ENCODE measurements at places on chromosomes 2 and 18. TPM values are rescaled to one million over a fixed set of nuclear protein-coding genes. Genes with fewer than 3 reads are reported as not detected.

- peak; percentile 36 for DNase-seq
Measured at GRCh38 chr2:238370823-238371372, 50.6 kb downstream of the TRAF3IP1 start.

DNA sequence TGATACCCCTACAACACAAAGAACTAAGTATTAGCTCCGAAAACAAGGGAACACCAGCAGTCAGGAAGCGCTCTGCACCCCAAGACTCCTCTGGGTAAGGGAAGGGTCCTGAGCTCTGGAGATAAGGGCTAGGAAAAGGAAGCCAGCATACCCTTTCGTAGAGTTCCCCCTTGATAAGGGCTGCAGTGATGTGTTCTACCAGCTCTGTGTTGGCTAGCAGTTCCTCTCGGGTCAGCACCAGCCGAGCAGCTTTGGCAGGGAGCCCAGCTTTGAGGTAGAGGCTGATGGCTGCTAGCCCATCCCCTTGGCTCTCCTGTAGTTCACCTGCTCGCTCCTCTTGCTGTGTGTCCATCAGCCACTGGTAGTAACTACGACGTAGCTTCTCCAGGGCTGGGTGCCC is 18.9 kb downstream of the KRTCAP3 start:
- no peak for DNase-seq

GRCh38 chr2:163736433-163737189 is 803 bp upstream of the FIGN start:
- no peak for DNase-seq

DNA sequence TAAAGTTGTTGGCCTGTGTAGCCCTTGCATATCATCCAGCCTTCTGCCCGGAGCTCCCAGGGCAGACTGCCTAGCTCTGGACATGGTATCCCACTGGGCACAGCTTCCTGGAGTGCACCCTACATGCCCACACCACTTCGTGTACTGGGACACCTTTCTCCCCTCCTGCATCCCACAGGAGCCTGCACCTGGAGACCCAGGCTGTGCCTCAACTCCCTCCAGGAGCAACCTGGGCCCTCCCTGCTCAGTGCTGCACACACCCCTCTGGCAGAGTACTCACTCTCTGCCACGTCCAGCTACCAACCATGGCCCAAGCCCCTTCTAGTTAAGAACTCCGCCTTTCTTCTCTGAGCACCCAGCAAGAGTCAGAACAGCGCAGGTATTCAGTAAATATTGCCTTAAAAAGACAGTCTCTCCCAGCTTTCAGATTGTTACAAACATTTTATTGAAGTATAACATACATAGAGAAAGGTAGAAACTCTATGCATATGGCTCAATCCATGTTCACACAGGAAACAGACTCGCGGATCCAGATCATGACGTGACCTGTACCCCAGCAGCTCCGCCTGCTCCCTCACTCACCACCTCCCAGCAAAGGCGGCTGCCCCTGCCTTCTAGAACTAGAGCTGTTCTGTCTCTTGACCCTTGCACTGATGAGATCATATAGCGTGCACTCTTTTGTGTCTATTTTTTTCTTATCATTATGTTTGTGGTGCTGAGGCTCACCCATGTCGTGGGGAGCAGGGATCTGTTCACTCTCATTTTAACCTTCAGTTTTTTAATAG is 98.4 kb upstream of the MYCN start:
- no peak for DNase-seq

DNA sequence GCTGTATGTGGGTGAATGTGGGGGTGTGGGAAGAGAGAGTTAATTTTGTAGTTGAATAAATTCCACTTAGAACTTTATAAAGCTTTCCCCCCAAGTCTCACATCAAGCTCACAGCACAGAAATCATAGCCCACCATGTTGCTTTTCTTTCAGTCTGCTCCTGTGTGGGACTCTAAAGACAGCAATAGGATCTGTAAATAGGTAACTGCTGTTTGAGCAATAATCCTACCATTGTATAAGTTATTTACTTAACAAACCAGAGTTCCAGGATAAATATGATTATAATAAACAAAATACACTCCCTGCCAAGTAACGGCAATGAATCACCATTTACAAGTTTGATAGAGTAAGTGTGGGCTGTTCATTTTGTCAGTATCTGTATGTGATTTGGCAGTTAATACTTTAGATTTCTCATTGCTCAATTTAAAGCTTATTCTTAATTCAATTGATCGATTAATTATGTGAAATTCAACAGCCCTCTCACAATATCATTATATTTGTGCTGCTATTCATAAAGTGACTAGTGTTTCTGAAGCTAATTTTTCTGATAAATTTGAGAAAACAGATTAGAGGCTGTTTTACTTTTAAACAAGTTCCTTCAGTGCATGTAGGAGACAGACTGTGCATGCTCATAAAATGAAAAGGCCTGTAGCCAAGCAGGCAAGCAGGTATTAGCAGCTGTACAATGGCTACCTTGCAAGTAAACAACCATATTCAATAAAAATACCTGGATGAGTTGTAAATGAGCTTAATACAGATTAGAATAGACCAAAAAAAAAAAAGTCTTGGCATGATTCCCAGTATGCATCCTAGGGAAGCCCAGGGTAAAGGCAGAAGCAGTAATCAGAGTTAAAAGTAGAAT is 142.7 kb downstream of the PDE11A start:
- DNase-seq, result no peak

- DNase-seq, result no peak
Measured at GRCh38 chr2:11133238-11133935, 21.9 kb upstream of the SLC66A3 start.

DNA sequence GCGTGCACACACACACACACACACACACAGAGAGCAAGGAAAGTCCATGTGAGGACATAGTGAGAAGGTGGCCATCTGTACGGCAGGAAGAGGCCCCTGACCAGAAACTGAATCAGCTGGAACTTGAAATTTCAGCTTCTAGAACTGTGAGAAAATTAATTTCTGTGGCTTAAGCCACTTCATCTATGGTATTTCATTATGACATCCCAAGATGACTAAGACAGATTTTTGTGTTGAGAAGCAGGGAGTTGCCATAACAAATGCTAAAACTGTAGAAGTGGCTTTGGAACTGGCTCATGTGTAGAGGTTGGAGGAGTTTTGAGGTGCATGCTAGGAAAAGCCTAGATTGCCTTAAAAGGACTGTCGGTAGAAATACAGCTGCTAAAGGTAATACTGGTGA is 63.4 kb upstream of the ZBTB7C start:
- no peak for DNase-seq

DNA sequence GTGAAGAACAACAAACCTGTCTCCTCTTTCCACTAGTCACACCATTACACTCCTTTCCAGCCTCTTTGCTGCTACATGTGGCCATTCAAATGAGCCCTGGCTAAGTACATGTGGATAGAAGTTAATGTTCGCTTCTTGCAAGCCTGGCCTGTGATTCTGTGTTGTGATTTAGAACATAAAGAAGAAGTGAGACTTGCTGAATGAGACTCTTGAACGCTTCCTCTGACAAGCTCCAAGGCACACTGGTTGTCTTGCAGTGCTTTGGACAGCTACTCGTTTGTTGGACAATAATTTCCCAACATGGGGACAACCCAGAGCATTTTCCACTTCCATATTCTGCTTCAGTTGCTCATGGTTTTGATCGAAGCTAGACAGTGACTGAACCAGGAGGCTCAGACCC is 57.3 kb downstream of the CCDC74A start:
- DNase-seq, result no peak

DNA sequence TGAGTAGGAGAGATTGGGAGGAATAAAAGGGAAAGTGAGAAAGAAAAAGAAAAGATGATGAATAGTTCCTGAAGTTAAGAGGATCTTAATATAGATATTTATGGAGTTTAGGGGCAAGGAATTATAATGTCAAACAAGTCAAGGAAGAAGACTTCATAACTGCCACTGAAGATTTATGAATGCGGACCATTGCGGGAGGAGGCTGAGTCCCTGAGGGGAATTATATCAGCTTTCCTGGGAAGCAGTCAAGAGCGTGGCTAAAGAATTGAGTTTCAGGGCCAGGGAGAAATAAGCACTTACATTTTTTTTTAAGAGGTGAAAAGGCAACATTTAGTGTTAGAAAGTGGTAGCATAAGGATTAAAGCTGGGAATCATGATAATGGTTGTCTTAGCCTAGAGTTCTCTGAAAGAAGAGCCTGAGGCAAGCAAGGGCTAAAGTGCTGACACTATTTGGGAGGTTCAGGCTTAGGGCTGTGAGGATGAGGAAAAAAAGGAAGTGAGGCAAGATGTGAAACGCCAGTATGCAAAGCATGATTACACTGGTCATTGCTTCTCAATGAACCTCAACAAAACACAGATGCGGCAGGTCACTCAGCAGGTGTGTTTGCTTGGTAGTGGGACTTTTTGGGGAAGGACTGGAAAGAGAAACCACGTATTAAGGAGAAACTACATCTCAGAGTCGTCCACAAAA is 217.1 kb downstream of the SLC4A3 start:
- no peak for DNase-seq

DNA sequence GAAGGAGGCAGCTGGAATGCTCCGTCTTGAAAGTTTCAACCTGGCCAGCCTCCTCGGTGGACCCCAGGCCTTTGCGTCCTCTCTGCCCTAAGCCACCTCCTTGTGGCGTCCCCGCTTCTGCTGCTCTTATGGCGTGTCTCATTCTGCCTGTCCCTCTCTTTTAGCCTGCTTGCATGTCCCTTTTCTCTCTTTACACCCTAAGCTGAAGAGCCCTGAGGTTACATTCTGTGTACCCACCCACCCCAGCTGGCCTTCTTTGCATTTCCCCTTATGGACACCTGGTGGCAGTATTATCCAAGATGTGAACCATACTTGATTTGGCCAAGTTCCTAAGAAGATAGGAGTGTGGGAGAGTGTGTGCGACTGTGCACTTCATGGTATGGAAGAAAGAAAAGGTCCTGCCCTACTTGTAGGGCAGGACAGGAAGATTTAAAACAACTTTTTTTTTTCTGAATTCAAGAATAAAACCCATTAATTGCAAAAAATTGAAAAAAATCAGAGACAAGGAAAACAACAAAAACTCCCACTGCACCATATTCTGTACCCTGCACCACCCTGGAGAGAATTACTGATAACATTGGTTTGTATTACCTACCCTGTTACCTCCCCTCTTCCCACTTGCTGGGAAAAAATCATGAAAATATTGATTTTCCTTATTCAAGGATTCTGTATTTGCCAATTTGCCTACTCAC is 77.4 kb downstream of the DYSF start:
- DNase-seq, result peak; percentile 31

GRCh38 chr2:85472261-85472660 is 53.7 kb downstream of the SH2D6 start:
- DNase-seq, result no peak

GRCh38 chr2:39607538-39608262 is 58.0 kb upstream of the TMEM178A start:
- no peak for DNase-seq

DNA sequence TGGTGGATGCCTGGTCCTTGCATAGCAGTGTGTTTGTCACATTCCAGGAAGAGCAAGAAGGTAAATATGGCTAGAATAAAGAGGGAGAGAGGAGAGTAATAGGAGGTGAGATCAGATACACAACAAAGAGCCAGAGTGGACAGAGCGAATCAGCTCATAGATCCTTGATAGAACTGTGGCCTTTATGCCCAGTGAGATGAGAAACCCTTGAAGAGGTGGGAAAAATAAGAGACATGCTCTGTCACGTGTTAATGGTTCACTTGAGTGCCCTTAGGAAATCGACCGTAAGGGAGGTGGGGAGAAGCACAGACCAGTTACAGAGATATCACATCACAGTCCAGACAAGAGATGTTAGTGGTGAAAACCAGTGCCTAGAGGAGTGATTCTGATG is 84.7 kb upstream of the RAB27B start:
- no peak for DNase-seq

GRCh38 chr2:62381656-62382055 is 124.3 kb downstream of the TMEM17 start:
- no peak for DNase-seq

DNA sequence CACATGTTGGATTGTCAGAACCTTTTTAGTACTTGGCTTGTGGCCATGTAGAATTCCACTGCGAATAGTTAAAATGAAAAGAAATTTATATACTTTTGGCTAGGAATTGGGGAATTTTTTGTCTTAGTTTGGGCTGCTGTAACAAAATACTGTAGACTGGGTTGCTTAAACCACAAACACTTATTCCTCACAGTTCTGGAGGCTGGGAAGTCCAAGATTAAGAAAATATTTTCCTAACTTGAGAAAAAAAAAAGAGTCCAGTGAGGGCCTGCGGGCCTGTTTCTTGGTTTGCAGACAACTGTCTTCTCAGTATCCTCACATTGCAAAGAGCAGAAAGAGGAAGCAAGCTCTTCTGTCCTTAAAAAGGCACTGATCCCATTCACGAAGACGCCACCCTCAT is 81.9 kb downstream of the CD226 start:
- no peak for DNase-seq

- DNase-seq, result no peak
Measured at GRCh38 chr2:203804070-203804469, 63.5 kb upstream of the CTLA4 start.

DNA sequence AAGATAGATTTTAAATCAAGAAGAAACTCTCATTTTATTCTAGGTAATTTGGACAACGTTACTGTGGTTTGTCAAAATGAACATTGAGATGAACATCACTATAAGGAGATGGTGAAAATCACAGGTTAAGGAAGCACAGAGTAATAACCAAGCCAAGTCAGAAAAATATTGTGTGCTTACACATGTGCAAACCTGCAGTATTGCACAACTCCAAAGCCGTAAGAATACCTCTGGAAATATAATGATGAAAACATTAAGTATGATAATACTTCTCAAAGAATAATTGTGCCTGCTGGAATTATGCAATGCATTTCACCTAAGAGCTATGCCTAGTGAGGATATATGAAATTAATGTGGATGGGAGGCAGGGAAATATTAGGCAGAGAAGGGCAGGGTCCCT is 21.1 kb upstream of the GALNT5 start:
- no peak for DNase-seq

GRCh38 chr2:19866771-19867170 is 35.0 kb downstream of the TTC32 start:
- DNase-seq, result no peak

DNA sequence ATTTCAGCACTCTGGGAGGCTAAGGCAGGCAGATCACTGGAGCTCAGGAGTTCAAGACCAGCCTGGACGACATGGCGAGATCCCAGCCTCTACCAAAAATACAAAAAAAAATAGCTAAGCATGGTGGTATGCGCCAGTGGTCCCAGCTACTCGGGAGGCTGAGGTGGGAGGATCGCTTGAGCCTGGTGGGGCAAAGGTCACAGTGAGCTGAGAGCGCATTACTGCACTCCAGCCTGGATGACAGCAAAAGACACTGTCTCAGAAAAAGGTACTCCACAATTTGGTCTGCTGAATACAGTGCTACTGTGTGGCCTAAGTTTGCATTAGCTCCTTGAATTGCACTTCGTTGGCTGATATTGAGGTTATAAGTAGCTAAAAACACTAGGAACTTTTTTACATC is 97.9 kb downstream of the FEZ2 start:
- DNase-seq, result no peak

The SLC5A7 gene
- not detected for total RNA-seq

The RNF152 gene
- total RNA-seq, result 0.47 TPM

The SERPINB3 gene
- total RNA-seq, result not detected

The TMEM247 gene
- total RNA-seq, result not detected

The DYSF gene
- total RNA-seq, result 0.89 TPM

The UGT1A3 gene
- total RNA-seq, result not detected

The GAREM1 gene
- 11.1 TPM for total RNA-seq

Data from HCT116 (cell line).